ENCODE measurements at places on chromosomes 7 and 10. TPM values are rescaled to one million over a fixed set of nuclear protein-coding genes. Genes with fewer than 3 reads are reported as not detected.
A peak's percentile ranks its signal among the peaks of the same experiment; 100 is the strongest.

AZGP1 gene
- total RNA-seq, result not detected

GRCh38 chr7:4256286-4256685, 425.8 kb upstream of the FOXK1 start:
- no peak for DNase-seq

GRCh38 chr7:26593393-26593792, 271.0 kb downstream of the SKAP2 start:
- no peak for DNase-seq

DNA sequence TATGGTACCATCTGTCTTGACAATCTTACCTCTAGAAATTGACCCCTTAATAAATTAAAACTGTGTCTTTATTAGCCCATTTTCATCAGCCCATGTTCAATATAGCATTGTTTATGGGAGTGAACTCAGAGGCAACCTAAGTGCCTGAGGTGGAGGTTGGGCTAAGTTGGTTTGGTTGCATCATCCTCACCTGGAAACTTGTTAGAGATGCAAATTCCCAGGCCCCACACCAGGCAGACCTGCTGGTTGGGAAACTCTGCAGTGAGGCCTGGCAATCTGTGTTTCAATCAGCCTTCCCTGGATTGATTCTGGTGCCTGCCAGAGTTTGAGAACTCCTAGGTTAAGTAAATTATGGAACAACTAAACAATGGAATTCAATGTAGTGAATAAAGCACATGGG, 9.4 kb upstream of the FAM170B start:
- DNase-seq, result no peak

DNA sequence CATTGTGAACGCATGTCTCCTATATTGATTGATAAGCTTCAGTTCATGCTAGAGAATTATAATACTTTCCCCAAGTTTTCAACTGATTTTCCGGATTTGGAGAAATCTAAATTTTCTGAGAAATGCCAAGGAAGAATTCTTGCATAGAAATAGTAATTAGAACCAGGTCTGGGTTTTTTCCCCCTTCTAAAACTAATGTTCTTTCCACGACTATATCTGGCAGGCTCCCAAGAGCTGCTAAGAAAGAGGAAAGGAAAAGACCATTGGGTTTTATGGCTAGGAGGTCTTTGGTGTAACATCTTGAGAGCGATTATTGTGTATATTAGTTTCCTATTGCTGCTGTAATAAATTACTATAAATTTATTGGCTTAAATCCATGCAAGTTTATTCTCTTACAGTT, 71.8 kb upstream of the CACNB2 start:
- DNase-seq, result no peak

TMEM270 gene
- total RNA-seq, result not detected

- DNase-seq, result peak; percentile 54
These were observed 10.9 kb upstream of the GDF2 start for GRCh38 chr10:47311193-47311931.

- no peak for DNase-seq
These were observed 73.4 kb upstream of the NAMPT start for GRCh38 chr7:106358103-106358663.

DNA sequence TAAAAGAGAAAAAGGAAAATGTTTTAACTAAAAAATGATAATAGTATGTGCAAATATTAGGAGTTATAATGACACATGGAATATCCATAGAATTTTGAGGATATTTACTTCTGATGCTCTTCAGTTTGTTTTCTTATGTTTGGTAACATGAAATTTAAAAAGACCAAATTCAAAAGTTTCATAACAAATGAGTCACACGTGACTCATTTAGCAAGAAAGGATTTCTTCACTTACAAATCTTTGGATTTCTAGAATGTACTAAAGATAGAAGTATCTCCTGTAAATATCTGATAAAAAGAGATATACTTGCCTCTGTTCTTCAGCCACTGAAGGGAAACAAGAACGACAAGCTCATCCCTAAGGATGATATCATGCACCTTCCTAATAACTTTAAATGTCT, 774.5 kb upstream of the LRRTM3 start:
- no peak for DNase-seq

DNA sequence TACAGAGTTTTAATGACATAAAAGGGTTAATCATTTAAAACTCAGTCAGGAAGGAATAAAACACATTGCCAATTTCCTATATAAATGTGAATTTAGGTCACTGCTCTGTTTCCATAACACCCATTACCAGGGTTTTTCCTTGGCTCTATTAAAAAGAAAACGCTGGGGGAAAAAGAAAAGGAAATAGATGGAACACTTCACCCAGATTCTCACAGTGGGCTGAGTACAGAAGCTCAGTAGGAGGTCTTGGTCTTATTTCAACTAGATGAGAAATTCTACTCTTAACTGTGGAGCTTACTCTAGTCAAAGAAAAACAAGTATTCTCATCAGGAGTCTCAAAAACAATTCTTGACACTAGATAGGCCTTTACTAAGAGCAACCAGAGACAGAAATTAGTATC, 36.5 kb downstream of the GLUD1 start:
- DNase-seq, result no peak

GRCh38 chr10:100693821-100694220, 51.6 kb upstream of the PAX2 start:
- DNase-seq, result no peak

DNA sequence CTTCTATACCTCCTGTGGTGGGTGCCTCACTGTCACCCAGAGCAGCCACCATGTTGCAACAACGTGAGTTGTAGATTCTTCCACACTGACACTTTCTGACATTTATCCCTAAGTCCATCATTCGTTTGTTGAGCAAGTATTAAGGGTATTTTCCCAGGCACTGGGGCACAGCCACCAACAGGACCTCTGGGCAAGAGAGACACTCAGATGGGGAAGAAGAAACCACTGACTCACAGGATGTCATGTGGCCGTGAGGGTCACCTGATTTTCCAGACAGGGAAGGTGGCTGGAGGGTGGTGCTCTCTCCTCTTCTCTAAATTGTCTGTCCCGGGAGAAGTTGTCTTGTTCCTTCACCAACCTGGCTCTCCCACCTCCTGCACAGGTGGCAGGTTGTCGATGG, 51.7 kb upstream of the PPIF start:
- DNase-seq, result peak; percentile 46

DNA sequence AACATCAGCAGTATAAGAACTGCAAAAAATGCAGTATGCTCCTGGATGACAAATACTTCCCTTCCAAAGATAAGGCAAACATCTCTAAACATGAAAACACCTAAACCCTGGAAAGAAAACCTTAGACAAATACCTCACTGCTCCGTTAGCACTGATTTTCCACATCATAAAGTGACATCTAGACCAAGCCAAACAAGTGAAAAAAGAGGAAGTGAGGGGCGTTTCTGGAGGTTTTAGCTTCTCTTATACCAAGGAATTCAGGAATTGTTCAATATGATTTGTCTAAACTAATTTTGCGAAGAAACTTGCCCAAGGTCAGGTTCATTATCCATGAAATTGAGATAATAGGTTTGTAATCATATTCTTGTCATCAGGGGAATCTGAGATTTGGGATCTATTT, 279.7 kb downstream of the ADRA2A start:
- no peak for DNase-seq

DNA sequence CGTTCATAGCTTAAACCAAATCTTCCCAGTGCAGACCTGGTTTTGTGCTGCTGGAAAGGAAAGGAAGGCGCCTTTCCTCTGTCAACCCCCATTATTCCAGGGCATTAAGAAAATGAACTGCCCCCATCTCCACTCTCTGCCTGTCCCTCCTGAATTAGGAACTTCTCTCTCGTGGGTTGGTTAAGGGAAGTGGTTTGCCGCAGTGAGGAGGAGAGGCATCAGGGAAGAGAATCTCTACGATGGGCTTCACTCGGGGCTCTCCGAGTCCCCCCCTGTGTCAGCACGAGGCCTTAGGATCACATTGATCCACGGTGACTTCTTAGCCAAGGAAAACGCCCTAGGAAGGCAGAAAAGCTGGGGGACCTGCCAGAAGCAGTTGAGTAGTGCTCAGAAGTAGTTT, 53.9 kb upstream of the LYZL2 start:
- peak; percentile 18 for DNase-seq

TSPAN13 gene
- total RNA-seq, result 0.40 TPM

- DNase-seq, result no peak
These were observed 71.5 kb downstream of the SLC35B4 start for GRCh38 chr7:134245253-134245652.

DNA sequence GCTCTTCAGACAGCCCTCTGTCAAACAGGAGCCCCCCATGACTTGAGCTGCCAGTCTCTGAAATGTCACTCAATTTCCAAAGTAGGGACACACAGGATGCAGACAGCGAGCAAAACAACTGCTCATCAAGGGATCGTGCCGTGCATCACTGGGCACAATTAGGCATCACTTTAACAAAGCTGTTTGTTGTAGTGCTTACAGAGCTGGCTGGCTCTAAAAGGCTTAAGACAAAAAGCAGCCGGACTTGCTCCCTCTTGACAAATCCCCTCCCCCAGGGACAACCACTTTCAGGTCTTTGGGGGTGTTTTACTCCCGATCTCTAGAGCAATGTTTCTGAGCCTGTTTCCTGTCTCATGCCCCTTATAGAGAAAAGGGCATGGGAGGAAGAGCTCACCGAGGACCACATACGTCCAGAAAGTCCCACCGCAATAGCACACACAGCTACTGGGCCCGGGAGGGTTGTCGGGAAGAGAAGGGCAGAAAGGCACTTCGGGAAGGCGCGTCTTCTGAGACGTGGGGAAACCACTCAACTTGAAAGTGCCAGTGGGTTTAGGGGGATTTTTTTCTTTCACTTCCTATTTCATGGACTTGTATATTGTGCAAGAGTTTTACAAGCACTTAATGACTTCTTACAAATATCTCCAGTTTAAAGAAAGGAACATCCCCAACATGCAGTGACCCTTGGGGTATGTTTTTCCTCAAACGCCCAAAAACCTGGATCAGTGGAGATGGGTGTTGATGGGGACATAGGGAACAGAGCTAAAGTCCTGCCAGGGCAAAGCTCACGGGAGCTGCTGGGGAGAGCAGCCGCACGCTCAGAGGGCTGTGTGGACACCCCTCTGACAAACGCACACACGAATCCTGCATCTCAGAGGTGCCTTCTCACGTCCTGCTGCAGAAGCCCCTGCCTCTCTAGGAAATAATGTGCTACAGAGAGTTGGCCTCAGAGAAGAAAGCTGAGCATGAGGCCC, 27.1 kb downstream of the LRRC20 start:
- DNase-seq, result no peak

GRCh38 chr10:108323274-108323798, 1158.8 kb upstream of the SORCS1 start:
- DNase-seq, result no peak

CAMK2G gene
- 48.5 TPM for total RNA-seq

DNA sequence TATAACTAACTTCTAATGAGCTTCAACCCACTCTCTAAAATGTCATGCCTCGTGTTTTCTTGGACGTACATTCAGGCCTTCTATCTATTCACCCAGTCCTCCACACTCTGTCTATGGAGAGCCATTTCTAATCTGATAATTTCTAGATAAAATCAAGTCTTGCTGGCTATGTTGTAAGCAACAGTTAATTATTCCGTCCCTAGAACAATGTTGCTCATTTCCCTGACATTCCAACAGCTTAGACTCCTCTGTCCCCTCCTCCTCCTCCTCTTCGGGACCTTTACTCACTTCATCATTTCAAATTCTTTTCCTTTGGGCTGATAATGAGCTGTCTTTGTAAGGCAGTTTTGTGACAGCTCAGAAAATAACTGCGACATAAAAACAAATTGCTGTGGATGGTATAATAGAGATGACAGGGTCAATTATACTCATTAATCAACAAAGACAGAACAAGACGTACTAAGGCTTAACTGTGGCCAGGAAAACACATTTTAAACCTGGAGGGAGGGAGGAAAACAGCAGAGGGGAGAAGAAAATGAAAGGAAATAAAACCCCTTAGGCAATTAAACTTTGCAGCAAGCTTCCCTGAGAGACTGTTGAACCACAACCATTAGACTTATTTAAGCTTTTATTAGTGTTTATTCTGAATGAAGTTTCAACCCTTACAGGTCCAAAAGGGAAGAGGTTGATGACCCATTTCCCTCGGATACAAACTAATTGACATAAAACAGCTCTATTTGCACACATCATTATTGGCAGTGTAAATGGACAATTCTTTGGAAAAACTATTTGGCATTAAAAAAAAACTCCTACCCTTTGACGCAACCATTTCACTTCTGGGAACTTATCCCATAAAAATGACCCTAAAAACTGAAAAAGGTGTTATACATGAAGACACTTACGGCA, 179.1 kb downstream of the SFMBT2 start:
- no peak for DNase-seq

DNA sequence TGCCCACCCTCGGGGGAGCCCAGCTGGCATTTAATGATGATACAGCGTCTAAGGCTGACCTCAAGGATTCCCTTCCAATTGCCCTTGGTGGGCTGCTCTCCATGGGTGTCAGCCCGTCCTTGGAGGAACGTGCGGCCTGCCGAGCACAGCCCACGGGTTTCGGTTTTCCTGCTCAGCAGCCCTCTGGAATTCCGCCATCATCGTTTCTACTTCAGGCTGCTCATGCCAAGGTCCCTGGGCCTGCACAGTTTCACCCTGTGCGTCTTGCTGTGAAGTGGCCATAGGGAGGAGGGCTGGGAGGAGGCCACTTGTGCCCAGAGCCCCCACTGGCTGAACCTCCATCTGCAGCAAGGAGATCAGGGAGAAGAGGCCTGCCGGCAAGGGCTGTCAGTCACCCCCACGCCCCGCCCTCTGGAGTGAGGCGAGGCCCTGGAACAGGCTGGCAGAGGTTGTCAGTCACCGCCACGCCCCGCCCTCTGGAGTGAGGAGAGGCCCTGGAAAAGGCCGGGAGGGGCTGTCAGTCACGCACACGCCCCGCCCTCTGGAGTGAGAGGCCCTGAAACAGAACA, 82.8 kb downstream of the CHST15 start:
- no peak for DNase-seq

DNA sequence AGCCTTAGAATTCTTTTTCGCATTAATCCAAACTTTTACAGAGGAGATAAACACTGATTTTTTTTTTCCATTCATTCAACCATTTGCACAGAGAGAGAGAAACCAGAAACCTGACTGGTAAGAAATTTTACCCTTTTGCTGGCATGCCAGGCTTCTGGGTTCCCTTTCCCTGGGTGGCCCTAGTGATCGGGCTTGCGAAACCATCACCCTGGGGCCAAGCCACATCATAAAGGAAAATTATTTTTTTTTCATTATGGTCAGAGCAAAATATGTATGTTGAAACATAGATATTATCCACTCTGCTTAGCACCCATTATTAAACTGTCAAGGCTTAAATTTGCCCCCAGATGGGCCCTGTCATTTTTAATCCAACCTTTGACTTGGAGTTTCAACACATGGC, 55.4 kb upstream of the INHBA start:
- DNase-seq, result no peak

DNA sequence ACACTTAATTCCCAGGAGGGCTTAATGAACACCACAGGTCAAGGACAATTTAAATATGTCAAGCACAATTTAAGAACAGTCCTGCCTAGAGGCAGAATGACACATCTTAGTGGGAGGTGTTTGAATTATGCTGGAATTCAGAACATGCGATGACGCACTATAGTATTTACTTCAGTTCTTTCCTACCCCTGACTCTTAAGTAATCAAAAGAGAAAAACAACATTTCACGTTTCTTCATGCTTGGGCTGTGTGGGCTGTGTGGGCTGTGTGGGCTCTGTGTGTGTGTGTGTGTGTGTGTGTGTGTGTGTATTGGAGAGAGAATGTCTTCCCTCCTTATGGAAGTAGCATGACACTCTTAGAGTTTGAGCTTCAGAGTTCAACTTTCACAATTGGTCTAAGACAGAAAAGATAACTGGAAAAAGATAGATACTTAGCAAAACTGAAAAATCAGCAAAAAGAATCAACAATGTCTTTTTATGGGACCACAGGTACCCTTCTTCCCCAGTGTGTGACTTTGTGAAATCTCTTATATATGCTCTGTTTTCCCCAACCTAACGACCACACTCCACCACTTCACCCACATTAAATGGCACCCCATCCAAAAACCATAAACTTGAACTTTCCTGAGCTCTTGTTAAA, 33.7 kb upstream of the CABCOCO1 start:
- no peak for DNase-seq

Measured in activated CD4-positive, alpha-beta memory T cell treated with anti-CD3 and anti-CD28 coated beads, Interleukin-2, amount 10 ng/mL, durations not matched to agents 7 days and 5 days (primary cell).